Activated T-cell treated with anti-CD3 and anti-CD28 coated beads, Interleukin-2, amount 50 U/mL, for 72 hours (primary cell): ENCODE measurements at places on chromosomes 5 and 9. TPM values are rescaled to one million over a fixed set of nuclear protein-coding genes. Genes with fewer than 3 reads are reported as not detected.

- DNase-seq, result no peak
These were observed 64.1 kb downstream of the SEMA4D start for GRCh38 chr9:89433826-89434225.

- DNase-seq, result no peak
These were observed 8.7 kb downstream of the PDLIM4 start for GRCh38 chr5:132266031-132266835.

GRCh38 chr9:128902351-128903078 lies 18.3 kb upstream of the PHYHD1 start:
- peak; percentile 87 for DNase-seq

Gene GCNT4
- 4.5 TPM for total RNA-seq

DNA sequence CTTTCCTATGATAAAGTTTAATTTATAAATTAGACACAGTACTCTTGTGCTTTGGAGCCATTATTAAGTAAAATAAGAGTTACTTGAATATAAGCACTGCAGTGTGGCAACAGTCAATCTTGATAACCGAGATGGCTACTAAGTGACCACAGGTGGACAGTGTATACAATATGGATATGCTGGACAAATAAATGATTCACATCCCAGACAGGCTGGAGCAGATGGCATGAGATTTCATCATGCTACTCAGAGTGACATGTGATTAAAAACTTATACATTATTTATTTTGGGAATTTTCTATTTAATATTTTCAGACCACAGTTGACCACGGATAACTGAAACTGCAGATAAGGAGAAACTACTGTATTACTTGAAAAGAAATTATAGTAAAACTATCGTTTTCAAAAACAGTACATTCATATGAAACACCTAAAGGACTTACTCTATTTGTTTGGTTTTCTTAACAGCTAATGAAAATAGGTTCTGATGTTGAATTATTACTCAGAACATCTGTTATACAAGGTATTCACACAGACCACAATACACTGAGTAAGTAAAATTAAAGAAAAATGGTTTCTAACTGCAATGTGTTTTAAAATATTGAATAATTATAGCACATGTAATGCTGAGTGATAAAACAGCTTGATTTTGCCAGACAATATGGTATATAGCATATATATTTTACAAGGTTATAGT lies 16.0 kb downstream of the LYRM7 start:
- no peak for DNase-seq

DNA sequence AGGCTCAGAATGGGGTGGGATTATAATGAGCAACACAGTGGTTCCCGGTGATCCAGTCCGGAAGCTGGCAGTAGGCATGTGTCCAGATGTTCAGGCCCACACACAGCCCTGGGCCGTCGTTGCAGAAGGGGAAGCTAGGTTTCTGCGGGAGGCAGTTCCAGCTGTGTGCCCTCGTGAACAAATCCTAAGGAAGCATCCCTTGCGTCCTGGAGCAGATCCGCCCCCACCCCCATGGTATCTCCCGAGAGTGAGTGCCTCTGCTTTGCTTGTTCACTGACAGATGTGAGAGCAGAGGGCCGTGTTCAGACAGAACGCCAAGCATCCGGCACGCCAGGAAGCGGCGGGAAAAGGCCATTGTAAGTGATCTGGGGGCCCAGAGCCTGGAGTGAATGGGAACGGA lies 104.8 kb downstream of the PDE6A start:
- no peak for DNase-seq

Gene ENTPD8
- not detected for total RNA-seq

DNA sequence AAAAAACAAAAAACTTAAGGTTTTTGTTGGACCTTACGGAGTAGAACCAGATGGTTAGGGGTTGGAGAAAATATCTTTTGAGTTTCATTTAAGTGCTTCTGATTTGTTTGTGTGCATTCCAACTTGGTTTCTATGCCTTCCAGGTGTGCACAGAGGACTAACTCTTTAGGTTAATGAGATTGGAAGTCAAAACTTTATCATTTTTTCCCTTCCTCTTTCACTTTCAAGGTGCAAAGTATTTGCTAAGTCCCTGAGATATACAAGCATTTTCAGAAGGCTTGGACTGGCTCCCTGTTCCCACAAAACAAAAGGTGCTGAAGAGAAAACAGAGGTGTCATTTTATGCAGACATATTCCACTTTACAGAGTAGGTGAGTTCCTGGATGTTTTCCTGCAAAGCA lies 30.3 kb upstream of the CER1 start:
- no peak for DNase-seq

GRCh38 chr5:134507452-134507851 lies 18.0 kb upstream of the JADE2 start:
- DNase-seq, result peak; percentile 23

DNA sequence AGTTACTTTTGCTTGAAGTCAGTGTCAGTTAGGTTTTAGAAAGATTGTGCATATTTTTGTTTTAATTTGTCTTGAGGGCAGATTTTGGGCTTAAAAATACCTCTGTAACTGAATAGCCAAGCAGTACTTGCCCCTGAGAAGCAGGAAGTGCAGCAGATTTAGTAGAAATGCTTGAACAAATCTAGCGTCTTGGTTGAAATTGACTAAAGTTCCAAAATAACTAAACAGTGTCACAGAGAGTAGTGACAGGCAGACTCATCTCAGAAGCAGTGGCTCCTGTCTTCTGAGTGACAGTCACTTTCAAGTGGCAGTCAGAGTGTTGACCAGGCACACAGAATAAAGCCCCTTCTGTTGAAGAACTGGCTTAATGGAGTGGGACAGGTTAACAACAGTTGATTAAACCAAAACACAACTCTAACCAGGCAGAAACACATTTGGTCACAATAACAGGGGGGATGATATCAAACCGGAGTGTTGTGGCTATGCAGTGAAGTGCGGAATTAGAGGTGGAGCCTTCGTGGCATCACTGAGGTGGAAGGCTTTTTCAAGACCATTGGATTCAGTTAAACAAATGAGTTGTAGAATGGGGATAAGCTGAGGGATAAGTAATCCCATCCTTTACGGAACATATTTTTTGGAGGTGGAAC lies 29.1 kb downstream of the TRIO start:
- DNase-seq, result no peak

DNA sequence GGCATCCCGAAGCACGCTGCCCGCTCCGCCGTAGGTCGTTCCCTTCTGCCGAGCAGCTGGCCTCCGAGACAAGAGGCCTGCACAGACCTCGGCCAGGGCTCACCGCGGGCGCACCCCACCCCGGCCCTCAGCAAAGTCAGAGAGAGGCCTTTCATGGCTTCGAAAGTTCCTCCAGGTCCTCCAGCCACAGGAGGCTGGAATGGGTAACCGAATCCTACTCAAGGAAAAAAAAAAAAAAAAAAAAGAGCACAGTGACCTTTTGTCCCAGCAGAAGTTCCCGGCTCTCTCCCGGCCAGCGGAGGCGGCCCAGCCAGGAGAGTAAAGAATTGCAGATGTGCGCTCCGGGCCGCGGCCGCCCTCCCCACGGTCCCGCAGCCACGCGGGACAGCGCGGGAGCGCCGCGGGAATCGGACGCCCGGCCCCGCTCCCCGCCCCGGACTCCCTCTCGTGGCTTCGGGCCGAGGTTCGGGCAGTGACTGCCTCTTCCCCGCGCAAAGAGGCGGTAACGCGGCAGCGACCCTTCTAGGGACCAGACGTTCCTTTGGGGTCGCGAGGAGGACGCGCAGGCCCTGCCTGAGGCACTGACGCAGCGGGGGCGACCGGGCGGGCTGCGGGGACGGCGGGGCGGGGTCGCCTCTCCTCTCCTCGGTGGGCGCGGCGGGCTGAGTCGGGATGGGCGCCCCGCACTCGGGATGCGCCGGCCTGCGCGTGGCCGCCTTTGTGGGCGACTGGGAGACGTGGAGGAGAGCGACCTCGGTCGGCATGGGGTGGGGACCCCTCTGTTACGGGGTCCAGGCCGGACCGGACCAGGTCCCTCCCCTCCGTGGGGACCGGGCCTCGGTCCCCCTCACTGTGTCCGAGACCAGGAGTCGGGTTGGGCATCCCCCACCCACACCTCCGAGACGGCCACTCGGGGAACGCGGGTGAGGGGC lies 754 bp downstream of the GFPT2 start:
- no peak for DNase-seq

- DNase-seq, result no peak
These were observed 353.5 kb upstream of the POU5F2 start for GRCh38 chr5:94094793-94095441.

Gene TMEFF1
- total RNA-seq, result 0.19 TPM

DNA sequence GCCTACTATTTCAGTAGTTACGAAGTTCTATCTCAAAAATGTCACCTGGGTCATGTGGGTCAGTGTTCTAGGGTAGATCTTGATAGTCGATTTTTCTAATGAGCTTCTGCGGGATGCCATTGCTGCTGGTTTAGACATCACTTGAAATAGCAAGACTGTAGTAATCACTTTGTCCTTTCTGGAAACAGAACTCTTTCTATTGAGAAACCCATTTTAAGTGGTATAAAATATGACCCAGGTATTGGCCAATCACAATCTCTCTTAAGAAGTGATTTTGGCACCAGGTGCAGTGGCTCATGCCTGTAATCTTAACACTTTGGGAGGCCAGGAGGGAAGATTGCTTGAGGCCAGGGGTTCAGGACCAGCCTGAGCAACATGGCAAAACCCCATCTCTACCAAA lies 17.6 kb downstream of the ARRDC3 start:
- no peak for DNase-seq

DNA sequence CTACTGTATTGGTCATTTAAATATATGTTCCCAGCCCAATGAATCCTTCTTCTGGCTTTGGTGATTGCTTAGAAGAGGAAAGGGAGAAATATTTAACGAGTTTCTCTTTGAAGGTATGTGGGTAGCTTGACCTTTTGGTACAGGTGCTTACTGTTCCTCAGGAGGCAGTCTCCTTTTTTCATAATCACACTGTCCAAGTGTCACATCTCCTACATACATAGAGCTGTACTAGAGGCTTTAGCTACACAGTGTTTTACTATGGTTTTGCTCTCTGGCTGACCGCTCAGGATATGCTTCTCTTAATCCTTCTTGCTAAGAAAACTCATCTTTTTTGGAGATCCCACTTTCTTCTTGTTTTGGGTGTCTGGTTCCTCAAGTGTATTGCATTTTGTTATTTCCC lies 6.9 kb downstream of the ERBIN start:
- no peak for DNase-seq

Gene SPINK13
- total RNA-seq, result not detected

GRCh38 chr5:43833961-43834360 lies 231.0 kb downstream of the NNT start:
- no peak for DNase-seq

Gene C9
- not detected for total RNA-seq

GRCh38 chr5:151670953-151671636 lies 15.6 kb downstream of the SPARC start:
- no peak for DNase-seq

GRCh38 chr9:95075700-95076099 lies 241.8 kb downstream of the FANCC start:
- no peak for DNase-seq

Gene IQGAP2
- total RNA-seq, result 108 TPM

Gene DMRT3
- not detected for total RNA-seq
